ENCODE measurements at places on chromosomes 4 and X.

- DNase-seq: no peak
Observed at GRCh38 chrX:134158821-134159512, 78.0 kb upstream of the CCDC160 start.

DNA sequence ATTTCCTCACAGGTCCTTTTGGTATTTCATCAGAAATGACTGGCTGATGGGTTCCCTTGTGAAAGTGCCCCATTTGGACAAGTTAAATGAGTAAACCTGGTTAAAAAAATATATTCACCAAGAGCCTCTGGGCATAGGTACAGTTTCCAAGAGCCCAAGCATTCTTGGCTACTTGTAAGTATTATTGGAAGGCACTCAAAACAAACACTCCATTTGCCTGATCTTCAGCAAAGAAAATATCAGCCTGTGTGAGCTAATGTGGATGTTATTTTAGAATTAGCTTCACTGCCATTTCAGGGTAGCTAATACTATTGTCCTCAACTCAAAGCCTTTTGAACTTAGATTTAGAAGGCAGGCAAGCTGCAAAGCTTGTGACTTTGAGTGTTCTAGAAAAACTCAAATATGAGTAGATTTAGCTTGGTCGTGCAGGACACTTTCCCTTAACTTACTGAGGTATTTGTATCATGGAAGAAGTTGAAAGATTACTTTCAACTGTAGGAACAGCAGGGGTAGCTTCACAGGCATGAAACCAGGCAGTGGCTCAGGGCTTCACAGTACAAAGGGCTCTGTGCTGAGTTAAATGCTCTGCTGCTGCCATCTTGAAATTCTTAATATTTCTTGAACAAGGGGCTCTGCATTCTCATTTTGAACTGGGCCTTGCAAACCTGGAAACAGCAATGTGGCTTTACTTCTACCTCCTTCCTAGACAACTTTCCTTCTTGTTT, 177.2 kb downstream of the AMELX start:
- no peak for DNase-seq

GRCh38 chr4:42480717-42481116, 83.4 kb downstream of the SHISA3 start:
- DNase-seq: no peak

- DNase-seq: no peak
Observed at GRCh38 chrX:78747971-78748370, 451 bp downstream of the LPAR4 start.

DNA sequence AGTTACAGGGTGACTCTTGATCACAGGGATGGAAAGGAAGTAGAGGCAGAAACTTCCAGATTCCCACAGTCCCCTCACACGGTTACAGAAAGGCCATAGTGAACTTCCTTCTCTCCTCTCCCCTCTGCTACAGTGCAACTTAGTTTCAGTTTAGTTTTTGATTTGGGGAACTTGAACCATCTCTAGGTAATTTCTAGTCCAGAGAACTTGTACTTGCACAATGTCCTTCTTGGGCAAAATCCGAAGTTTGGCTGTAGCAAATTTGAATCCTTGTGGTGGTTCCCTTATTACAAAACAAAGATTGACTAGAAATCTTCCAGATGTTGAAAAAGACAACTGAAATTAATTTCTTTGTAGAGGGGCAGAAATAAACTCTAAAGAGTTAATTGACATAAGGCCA, 1.2 kb upstream of the BLTP1 start:
- DNase-seq: no peak

DNA sequence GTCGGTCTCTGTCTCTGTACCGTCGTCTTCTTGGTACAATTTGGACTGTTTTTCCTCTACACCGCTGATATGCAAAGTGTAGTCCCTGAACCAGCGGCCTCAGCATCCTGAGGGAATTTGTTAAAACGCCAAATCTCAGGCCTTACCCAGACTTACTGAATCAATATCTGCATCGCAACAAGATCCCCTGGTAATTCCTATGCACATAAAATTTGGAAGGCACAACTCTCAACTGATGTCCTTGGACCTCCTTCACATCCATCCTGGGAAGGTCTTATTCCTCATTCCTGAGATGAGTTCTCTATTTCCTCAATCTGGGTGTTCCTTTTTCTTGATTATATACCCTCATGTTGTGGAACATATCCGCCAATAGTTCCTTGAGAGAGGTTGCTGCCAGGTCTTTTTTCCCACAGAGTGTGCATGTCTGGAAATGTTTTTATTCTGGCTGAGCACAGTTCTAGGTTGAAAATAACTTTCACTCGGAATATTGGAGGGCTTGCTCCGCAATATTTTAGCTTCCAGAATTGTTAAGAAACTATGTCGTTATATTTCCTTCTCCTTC, 738 bp upstream of the HPF1 start:
- no peak for DNase-seq

GRCh38 chr4:116522922-116523321, 562.5 kb downstream of the TRAM1L1 start:
- no peak for DNase-seq

DNA sequence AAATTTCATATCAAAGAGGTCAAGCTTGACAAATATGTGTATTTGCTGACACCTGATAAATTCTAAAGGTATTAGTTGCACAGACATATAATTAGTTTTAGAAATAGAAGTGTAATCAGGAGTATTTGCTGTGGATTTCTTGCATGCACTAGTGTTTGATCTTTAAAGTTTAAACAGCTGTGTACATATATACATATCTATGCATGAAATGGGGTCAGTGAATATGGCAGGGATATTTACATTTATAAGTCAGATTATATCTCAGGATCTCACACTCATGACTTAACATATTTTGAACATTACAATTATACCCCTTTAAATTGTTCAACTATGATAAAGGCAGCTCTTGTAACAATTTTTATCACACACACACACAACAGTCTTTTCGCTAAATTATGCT, 547.4 kb upstream of the ACTRT1 start:
- DNase-seq: no peak

DNA sequence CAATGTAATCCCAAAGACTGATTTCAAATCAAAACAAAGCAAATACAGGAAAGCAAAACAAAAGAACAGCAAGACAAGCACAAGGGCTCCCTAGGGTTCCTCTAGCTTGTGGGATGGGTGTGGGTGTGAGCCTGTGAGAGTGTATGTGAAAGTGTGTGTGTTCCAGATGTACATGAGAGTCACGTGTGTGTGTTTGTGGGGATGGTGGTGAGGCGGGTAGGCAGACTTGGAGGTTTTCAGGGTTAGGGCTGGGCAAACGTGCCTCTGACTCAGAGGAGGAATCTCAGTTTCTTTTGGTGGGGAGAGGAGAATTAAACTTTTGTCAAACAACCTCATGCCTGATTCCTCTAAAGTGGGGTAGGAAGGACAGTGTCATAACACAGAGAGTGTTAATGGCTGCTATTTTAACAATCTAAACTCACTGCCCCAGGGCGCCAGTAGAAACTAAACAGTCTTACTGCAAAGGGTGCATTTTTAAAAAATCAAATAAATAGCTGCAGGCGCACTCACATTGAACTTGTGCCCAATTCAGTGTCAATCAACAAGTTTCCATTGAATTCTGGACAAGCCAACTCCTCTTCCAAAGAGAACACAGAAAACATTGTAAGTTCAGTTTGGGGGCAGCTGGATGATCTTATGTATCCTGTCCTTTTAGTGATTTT, 51.8 kb downstream of the CHRDL1 start:
- no peak for DNase-seq

DNA sequence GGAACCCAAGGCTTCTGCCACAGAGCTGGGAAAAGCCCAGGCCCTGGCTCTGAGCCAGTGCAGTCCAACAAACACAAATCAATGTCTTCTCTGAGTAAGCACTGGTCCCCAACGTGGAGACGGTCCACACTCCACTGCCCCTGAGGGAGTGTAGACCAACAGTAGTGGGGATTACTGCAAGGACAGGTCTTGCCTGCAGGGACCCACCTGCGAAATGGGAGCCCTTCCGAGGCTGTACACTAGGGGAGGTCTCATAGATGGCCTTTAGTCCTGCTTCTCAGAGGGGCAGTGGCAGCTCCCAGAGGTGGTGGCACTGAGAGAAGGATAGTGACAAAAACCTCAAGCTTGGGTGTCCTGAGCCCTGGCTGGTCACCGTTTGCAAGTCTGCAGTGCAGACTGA, 19.5 kb downstream of the ENPP6 start:
- no peak for DNase-seq

GRCh38 chr4:24382381-24382780, 202.0 kb downstream of the DHX15 start:
- no peak for DNase-seq

- DNase-seq: no peak
Observed at GRCh38 chr4:105350859-105351490, 122.9 kb downstream of the PPA2 start.

DNA sequence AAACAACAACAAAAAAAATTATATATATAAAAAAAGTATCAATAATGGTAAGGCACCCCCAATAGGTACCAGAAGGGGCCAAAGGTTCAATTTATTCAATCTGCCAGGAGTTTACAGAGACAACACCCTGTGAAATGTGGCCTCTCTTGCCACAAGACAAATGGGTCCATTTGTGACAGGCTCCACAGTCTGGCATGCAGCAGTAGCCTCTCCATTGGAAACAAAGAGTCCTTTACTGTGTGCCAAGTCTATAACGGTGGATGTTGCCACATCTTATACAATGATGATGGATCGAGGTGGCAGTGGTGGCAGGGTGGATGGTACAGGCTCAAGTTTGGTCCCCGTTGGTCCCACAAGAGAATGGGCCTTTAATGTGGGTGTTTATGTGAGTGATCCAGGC, 70.1 kb upstream of the SH3RF1 start:
- no peak for DNase-seq

- DNase-seq: no peak
Observed at GRCh38 chr4:149076401-149076800, 634.2 kb upstream of the NR3C2 start.

DNA sequence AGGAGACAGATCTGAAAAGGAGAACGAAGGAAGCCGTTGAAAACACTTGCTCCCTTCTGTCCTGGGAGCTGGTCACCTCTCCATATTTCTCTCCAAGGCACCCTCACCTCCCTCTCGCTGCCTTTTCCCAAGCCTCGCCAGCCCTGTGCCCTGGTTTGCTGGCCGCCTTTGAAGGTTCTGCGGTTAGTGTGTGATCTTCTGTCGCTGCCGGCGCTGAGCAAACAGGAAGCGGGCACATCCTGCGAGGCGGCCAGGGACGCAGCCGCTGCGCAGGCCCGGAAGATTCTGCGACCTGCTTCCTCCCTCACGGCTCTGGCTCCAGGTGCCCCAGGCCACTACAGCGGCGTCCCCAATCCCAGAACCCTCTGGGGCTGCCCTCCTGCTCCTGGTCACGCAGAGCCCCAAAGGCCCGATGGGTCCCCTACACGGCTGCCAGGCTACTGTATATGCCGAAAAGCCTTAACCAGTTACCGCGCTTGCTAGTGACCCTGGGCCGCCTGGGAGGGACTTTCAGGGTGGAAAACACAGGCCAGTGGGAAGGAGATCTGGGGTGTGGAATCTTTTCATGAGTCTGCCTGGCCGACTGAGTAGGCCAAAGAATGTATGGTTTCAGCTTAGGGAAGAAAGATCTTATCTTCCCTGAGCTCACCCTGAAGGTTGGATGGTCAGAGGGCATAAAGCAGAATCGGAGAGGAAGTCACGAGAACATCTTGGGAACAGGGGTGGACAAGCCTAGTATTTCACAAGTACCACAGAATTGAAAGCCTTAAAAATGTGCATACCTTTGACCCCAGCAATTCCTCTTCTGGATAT, 2.3 kb upstream of the SASH3 start:
- DNase-seq: no peak

- no peak for DNase-seq
Observed at GRCh38 chr4:68592673-68593072, 16.6 kb upstream of the UGT2B17 start.

DNA sequence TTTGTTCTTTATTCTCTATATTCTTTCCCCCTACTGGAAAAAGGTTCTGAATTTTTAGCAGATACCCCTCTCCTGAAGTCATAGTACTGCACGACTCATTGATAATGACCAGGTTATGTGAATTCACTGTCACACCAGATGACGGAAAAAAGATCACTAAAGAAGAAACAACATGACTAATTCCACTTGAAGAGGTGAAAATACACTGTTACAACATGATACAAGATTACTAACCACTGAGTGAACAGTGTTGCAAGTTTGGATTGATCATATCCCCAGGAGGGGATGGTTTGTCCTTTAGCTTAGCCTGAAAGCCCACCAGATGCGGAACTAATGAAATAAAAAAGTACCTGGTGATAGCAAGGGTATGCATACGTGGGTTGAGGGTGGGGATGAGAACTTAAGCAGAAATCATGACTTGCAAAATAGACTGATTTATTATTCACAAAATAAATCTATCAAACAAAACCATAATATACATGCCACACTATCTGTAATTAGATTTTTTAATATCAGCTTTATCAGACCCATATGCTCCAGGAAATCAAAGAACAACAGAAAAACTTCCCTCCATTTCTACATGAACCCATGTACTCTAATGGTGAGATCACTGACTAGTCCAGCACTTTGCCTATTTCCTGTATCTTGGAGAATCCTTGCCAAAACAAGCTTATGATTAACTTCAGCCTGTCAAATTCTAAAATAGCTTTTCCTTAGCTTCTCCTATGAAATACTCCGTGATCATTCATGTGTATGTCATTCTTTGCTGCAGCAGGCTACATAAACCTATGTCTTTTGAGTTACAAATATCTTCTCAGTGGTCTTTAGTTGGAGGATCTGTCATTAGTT, 257.4 kb upstream of the AGA start:
- DNase-seq: no peak

- DNase-seq: no peak
Observed at GRCh38 chr4:177251237-177251636, 58.4 kb upstream of the NEIL3 start.

DNA sequence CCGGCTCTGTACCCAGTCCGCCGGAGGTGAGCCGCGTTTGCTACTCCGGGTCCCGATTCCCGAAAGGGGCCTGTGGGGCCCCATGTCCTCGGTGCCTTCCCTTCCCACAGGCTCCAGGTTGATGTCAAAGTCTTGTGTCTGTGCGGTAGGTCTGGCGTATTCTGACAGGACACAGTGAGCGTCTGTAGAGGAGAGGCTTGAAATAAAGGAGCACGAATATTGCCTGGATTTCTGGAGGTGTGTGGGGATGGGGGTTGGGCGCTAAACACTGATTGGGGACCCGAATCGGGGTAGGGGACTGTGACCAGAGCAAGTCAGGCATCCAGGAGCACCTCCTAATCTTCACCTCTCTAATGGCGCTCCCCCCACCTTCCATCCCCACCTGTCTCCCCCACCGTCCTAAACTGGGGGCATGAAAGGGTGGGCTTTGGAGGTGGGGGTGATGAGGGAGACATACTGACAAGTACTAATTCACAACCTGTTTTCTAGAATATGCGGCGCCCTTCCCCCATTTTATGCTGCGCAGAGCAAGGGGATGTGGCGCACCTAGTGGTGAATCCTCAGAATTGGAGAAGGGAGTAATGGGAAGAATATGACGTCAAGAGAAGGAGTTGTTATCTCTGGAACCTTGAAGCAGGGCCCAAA, 855 bp downstream of the GPRASP2 start:
- no peak for DNase-seq

GRCh38 chr4:141158219-141158618, 24.9 kb upstream of the RNF150 start:
- no peak for DNase-seq

GRCh38 chr4:149735796-149736195, 79.8 kb downstream of the IQCM start:
- DNase-seq: no peak

- DNase-seq: no peak
Observed at GRCh38 chr4:151641983-151642382, 118.8 kb downstream of the GATB start.

GRCh38 chr4:146437778-146438177, 84.0 kb downstream of the SLC10A7 start:
- no peak for DNase-seq
